ENCODE measurements at places on chromosomes 3 and 15.

- no peak for DNase-seq
Observed at GRCh38 chr15:69897471-69898237, 200.1 kb downstream of the TLE3 start.

DNA sequence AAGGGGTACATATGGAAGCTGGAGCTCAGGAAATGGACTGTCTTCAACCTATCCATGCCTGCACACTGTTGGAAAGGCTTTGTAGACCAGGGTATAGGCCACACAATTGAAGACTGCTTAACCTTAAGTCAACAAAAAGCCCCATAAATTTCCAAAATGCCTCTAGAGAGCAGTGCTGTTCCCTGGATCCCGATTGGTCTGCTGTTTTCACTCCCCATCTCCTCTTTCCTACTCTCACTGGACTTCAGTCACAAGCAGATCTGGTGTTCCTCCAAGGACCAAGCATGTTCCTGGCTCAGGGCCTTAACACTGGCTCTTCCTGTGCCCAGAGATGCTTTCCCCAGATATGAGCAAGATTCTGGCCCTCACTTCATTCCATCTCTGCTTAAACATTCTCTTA is 22.8 kb upstream of the LRRC34 start:
- no peak for DNase-seq

GRCh38 chr3:12903881-12904280 is 62.5 kb upstream of the RPL32 start:
- no peak for DNase-seq

- DNase-seq, result no peak
Observed at GRCh38 chr3:184377882-184378445, at the start of gene THPO. TSS of gene THPO (minus strand) at chr3:184378207. CDS start at chr3:184376259, 1,948 bp downstream.

DNA sequence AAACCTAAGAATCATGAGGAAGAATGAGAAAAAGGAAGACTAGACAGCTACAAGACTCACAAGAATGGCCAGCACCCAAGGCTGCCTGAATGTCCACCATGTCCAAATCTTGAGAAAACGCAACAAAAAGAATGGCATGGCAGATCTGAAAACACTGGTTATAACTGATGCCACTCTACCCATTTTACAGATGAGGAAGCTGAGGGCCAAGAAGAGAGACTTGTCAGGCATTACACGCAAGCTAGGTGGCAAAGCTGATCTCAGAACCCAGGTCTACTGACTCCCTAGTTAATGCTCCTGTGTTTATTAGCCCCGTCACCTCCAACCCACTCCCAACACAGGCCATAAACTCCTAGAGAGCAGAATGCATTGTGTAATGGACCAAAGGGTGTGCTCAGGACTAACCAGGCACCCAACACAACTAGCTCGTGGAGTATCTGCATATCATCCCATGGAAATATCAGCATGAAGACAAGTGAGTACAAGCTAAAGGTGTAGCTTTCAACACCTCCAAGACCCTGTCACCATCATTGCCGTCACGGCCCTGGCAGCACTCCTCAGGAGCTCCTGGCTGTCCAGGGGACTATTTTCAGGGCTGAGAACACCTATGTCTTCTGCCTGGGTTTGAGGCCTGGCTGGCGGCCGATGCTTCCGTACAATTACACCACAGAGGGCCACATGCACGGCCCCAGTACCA is 111.7 kb downstream of the XXYLT1 start:
- DNase-seq, result no peak

- DNase-seq, result no peak
Observed at GRCh38 chr15:69857686-69858391, 239.9 kb downstream of the TLE3 start.

GRCh38 chr3:194812176-194812575 is 126.5 kb downstream of the FAM43A start:
- DNase-seq, result no peak

GRCh38 chr15:84983711-84984110 is 2.1 kb downstream of the PDE8A start:
- DNase-seq, result no peak

DNA sequence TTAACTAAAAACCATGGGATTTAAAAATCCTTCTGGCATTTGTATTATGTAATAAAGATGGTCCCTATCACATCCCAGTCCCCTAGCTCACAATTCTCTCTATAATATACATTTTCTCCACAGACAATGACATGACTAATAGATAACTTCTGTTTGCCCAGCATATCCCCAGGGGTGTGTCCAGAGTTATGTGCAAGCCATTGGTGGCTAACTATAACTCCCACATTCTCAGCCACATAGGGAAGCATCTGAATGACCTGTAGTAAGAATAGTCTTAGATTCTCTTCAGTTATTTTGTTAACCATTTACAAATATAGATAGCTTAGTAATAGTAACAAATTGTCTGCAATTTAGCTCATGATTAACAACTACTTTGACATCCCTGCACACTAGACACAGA is 52.2 kb upstream of the RBSN start:
- DNase-seq, result no peak

GRCh38 chr15:99100245-99101173 is 4.4 kb upstream of the SYNM start:
- DNase-seq, result no peak

- no peak for DNase-seq
Observed at GRCh38 chr3:127629467-127630403, 750 bp downstream of the PODXL2 start.

DNA sequence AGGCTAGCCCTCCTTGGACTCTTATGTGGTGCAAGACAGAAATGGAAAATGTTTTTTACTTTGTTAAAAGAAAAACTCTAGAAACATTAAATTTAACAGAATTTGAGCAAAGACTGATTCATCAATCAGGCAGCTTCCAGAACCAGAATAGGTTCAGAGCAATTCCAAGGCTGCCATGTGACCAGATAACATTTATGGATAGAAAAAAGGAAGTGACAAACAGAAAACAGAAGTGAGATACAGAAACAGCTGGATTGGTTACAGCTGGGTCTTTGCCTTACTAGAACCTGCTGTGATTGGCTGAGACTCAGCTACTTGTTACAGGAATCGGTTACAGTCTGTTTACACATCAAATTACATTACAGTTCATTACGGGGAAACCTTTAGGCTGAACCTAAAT is 22.5 kb upstream of the OTOL1 start:
- no peak for DNase-seq

DNA sequence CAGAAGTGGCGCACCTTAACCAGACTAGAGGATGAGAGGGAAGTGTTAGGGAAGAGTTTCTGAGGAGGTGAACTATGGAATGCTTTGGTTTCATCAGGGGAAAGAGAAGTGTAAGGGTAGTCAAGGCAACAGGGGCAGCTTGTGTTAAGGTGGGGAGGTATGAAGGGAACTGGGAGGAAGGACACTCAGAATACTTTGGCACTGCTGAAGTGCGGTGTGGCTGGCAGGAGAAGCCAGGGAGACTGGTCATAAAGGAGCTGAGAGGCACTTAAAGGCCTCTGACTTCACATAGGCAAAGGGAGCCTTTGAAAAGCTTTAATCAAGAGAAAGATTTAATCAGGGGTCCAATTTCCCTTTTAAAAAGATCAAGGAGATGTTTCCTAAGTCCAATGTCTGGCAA is 129.0 kb downstream of the ERC2 start:
- no peak for DNase-seq

DNA sequence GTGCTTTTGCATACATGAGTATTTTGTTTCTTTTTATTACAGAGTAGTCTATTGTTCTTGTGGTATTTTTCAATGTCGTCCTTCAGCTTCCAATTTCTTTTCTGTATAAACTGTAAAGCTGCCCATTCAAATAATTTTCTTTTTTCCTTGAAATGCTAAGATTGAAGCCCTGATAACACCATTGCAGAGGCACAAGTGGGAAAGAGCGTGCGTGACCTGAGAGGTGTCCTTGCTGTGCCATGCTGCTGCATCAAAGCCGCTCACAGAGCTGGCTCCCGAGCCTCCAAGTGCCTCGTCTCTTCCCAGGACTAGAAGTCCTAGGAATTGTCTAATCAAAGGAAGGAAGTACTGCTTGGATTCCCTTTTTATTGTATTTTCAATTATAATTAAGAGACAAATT is 101.9 kb upstream of the PFN2 start:
- DNase-seq, result no peak

- no peak for DNase-seq
Observed at GRCh38 chr3:177484926-177485325, 287.6 kb upstream of the TBL1XR1 start.

Measured in cortex of kidney (tissue), 1 donor.